CMK (cell line): ENCODE measurements at places on chromosomes 6 and 20.

DNA sequence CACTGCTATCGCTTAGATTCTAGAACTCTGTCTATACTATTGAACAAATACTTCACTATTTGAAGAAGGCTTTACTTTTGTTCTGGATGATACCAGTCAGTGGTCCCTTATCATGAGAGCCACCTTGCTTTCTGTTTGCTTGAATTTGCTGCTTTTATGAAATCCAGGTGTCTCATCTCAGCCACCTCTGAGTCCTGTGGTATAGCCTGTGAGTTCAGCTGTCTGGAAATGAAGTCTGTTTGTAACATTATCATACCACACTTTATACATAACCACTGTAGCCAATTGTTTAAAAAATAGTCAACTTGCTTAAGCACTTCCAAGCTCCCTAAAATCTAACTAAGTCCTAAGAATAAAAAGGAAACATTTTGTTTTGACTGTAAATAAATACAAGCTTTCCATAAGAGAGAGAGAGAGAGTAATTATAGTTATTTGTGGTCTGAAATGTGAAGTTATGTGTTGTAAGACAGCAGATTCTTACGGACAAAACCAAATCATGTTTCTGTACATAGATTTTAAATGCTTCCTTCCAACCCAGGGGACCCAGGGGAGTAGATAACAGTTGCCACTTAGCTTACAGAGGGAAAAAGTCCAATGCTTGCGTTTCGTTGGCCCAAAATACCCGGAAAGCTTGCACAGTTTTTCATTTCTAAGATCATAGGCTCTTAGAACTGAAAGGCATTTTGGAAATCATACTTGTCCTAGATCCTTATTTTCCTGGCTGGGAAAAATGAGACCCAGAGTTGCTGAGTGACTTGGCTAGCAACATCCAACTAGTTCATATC, 1107.8 kb upstream of the FLRT3 start:
- DNase-seq = no peak

GRCh38 chr6:142692942-142693341, 252.0 kb downstream of the HIVEP2 start:
- peak; percentile 5 for DNase-seq

DNA sequence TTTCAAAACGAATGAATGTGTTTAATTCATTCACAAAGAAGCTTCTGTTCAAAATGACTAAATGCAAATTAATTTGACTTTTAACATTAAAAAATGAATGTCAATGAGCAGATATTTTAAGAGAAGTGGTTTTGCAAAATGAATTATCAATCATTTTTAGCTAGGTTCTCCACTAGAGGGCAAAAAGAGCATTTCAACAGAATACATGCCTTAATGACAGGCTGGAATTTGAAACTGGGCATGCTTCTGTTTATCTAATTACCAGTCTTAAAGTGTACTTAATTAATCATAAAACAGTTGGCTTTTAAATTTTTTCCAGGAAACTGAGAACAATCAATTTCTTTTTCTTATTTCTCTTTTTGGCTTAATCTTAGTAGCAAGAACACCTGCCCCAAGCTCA, 63.8 kb upstream of the TINAG start:
- no peak for DNase-seq

- DNase-seq = no peak
Measured at GRCh38 chr20:9490161-9490560, 24.2 kb upstream of the LAMP5 start.

GRCh38 chr6:15881150-15881549, 218.3 kb upstream of the DTNBP1 start:
- peak; percentile 36 for DNase-seq

DNA sequence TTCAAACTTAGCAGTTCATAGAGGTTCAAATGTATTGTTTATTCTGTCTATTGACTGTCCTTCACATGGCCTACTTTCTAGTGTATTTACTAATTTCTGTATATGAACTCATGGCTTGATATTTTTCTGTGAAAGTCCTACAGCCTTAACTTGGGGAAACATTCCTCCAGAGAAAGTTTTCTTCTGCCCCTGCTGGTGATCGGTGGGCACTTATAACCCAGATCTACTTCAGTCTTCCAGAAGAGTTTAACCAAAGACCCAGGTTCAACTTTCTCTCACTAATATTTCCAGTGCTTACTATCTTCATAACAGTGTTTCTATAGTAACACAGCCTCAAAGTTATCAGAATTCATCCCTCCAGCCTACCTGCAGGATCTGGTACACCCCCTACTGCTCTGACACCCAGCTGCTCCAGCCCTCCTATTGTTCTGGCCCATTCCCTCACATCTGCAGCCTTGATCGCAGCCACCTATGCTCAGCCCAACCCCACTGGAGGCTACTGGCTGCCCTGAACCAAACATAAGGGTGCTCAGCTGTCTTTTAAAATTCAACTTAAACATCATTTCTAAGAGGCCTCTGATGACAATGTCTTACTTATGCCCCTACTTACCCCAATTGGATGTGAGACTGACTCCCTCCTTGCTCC, 72.3 kb downstream of the TBX18 start:
- no peak for DNase-seq

GRCh38 chr20:47315339-47316056, 41.0 kb downstream of the ZMYND8 start:
- no peak for DNase-seq

GRCh38 chr6:106910999-106911949, 63.3 kb downstream of the CD24 start:
- no peak for DNase-seq

- DNase-seq = no peak
Measured at GRCh38 chr20:59334651-59335300, 34.4 kb downstream of the EDN3 start.
